AG09309 (cell line): ENCODE measurements at places on chromosomes 4 and X.

DNA sequence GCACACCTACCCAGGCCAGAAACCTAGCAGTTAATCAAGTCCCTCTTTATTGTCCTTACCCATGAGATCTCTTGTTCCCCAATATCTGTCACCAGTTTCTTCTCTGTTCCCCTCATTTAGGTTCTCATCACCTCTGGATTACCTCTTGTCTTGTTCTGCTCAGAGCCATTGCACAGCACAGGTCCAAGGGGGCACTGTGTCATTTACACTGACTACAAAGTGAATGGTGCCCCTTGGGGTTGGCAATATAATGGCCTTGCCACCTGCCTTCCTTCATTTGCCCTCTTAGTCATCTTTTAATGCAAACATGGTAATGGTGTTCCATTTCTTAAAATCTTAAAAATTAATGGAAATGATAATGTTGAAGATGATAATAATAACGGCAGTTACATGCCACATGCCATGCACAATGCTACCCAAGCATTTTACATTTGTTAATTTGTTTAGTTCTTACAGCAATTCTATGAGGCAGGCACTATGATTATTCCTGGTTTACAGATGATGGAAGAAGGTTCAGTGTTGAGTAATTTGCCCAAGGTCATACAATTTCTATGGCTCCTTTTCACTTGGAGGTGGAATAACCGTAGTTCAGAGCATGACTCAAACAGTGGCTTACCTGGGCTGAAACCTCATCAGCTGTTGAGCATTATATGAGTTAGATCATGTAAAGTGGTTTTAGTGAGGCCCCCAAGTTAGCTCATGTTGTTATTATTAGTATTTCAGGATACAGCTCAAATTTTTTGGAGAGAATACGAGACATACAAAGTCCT, 117.9 kb downstream of the RASL11B start:
- no peak for DNase-seq

GRCh38 chr4:6336166-6336565, 66.5 kb downstream of the WFS1 start:
- no peak for DNase-seq

DNA sequence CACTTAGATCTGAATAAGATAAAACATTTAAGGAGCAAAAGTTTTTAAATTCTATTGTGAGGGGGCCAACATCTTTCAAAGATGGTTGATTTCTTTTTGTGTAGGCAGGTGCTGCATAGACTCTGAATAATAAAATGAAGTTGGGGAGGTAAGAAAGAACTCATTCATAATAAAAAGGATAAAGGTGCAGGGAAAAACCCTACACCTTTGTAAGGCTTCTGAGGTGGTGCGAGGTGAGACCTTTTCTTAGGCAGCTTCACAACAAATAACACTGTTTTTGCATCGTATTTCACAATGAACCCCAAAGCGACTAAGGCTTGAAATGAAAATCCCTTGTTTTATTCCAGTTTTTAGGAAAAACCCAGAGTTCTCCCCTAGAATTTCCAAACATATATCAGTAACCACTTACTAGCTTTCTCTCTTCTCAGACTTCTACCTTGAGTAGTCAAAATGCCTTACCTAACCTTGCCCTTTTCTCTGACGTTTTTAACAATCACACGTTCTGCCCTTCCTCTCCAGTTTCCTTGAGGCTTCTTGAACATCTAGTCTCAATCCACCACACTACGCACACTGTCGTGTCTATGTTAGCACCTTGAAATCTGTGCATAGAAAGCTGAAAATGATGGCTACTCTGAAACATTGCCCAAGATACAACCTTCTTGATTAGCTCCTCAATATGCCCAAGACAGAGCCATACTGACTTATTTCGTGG, 30.2 kb downstream of the MAML3 start:
- DNase-seq = no peak

GRCh38 chr4:78756776-78757175, 19.4 kb upstream of the BMP2K start:
- no peak for DNase-seq

DNA sequence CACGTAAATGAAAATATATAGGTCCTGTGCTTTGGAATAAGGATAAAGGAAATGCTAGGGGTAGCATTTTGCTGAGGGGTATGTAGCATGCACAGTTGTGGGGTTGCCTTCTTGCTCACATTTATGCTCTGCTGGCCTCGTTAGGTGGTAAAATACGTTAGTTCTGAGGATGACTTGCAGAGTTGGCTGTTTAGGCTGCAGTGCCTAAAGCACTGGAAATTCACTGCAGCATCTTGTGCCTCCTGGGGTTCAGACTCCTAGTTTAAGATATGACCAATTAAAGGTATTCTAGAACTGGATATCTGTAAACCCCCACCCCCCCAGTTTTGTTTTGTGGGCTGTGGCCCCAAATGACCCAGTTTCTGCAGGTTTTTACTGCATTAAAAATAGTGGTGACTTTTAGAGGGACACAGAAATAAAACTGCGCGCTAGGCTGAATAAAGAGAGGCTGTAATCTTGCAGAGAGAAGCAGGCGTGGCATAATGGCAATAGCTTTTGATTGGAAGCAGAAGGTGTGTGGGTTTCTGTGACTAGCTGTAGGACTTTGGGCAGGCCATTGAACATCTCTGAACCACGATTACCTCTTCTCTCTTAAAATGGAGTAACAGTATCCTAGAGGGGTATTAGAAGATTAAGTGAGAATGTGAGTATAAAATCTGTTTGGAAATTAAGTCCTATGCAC, 79.3 kb downstream of the REPS2 start:
- no peak for DNase-seq

DNA sequence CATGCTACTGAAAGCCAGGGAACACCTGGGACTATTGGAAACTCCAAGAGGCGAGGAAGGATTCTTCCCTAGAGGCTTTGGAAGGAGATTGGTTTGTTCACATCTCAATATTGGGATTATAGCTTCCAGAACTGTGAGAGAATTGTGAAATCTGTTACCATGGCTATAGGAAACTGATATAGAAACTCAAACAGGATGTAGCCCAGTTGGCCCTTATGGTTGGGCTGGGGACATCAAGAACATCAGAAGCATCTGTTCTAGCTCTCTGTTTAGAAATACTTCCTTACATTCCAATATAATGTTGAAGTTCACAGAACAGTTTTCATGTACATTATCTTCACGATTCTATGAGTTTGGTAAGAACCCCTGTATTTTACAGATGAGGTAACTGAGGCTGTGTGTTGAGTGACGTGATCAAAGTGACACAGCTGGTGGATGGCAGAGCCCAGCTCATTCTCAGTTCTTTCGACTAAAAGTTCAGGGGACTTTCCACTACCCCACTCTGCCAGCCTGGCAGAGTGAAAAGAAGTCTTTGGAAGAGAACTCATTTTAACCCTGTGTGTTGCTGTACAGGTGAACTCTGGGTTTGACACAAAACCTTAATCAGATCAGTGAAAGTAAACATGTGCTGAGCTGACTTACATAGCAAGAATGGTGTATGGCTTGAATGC, 183.0 kb downstream of the GBA3 start:
- DNase-seq = no peak

DNA sequence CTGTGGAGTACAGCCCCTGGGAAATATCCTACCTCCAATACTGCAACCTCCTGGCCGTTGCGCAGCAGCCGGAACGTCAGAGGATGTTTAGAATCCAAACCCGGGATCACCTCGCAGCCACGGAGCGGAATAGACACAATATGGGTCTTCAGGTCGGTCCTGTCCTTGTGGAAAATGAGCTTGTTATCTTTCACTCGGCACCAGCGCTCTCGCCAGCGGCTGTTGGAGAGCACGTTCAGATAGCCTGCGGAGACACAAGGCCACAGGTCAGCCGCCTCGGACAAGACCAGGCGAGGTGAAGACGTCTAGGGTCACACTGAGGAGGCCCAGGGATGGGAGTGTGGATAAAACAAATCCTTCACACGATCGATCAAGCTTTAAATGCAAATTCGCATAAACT, 139.3 kb downstream of the AFAP1 start:
- no peak for DNase-seq

DNA sequence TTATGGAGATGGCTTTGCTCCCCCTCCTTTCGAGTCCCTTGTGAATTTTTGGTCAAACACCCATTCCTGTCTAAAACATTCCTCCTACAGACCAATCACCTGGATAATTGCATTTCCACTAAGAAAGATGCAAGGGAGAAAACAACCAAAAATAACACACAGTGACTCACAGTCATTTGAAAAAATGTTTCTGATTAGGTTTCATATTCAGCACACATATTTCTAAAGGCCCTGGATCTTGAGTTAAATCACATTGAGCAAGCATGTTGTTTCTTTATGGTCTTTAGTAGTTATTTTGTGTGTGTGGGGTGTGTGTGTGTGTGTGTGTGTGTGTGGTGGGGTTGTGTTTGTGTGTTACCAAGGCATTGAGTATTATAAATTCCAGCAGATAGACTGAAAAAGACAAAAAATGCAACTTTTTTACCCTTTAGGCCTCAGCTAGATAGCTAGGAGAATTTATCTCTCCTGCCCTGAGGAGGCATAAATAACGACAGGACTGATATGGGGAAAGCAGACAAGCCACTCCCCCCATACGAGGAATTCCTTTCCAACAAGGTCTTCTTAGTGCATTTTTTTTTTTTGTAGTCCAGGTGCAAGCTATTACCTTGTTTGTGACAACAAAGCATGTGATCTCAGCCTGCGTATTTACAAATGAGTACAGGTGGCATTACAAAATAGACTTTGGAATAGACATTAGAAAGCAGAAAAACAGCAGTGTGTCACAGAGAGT, 265.4 kb upstream of the ADGRL3 start:
- no peak for DNase-seq

GRCh38 chr4:81538716-81539427, 67.2 kb upstream of the RASGEF1B start:
- DNase-seq = no peak

GRCh38 chr4:159347813-159348212, 244.9 kb downstream of the RAPGEF2 start:
- DNase-seq = no peak

DNA sequence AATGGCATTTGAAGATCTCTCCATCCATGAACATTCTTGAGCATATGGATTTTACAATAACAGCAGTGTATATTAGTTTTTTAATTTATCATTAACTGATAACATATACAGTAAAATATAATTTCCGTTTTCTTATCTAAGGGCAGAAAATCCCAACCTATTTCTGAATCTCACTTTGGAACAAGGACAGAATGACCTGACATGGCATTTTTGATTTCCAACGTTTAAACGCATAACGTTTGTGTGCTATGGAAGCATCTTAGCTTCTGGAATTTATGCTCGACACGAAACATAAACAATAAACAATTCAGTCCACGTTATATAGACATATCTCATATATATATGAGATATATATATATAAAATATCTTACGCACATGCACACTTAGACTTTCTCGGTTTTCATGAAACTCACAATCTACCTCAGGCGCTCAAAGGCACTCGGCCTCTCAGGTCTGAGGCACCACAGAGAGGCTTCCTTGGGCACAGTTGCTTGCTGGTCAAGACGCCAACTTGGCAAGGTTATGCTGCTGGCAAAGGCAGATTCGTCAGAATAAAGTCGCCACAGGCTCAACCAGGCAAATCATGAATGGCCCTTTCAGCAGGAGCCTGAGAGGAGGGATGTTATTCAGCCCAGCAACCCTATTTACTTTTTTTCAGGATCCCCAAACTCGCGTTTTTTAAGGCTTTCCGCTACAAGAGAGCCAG, 1.0 kb upstream of the UGT8 start:
- DNase-seq = no peak

DNA sequence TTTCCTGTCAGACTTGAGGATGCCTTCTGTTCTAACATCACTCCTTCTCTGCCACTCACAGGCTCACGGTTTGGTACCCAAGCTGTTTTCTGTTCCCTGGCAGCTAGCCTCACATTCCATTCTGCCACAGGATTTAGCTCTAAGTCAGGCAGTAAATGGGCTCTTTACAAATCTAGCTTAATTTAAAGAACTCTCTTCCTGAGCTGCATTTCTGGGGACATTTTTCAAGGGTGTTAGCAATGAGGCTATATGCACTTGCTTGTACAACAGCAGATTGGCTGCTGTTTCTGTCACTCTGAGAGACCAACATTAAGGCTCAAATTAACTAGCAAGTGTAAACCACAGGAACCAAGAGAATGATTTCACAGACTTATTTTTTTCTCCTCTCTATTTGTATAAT, 337.8 kb upstream of the NOCT start:
- DNase-seq = no peak

DNA sequence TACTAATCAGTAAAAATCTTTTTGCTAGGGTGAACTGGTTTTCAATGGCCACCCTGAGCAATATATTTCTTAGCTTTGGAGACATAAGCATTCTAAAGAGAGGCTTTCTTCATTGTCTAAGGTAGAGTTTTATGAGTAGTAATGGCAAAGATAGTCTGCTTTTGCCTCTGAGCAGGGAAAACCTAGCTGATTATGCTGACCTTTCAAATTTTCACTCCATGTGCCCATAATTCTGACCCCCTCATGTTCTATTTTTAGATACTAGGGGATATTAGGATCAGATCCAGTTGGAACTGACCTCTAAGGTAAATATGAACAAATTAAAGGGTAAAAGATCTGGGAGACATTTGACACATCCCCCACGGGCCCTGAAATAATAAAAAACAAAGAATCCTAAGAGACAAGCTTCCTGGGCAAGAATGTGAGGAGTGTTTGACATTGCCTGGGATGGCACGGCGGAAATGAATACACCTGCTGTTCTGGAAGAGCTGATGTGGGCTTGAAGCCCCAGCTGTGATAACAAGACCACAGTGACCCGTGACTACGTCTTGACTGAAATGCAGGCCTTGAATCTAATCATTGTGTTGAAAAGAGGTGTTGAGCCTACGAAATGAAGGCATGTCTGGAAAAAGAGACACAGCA, 392.1 kb upstream of the FRG1 start:
- DNase-seq = no peak

- no peak for DNase-seq
These were observed 135.0 kb downstream of the RAB28 start for GRCh38 chr4:13349096-13349495.

DNA sequence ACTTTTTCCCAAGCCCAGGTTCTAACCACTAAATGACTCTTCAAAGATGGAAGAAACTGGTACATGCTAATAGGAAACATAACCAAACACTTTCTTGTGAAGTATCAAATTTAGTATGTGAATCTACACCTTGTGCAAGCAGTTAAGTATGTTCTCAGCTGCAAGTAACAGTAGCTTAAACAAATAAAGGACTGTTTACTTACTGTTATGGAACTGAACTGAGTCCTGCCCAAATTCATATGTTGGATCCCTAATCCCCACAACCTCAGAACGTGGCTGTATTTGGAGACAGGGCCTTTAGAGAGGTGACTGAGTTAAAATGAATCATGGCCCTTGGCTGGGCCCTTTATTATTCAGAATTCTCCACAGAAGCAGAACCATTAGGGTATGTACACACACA, 178.7 kb downstream of the KDR start:
- DNase-seq = no peak

- DNase-seq = no peak
These were observed 33.0 kb upstream of the KIAA0232 start for GRCh38 chr4:6749340-6750171.

DNA sequence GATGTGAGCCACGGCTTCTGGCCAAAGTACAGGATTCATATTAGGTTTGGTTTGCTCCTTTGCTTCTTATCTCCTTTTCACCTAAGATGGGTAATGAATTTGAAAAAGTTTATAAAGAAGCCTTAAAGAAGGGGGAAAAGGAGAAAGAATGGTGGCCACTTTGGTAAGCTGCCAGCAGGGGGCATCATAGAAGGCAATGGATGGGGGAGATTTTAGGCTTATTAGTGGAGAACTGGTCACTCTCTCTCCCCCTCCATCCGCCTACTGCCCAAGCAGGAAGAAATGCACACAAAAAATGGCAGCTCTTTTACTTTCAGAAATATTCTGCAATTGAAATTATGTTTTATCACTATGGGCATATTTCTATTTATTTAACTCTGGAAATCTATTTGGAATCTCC, 32.0 kb downstream of the SPARCL1 start:
- no peak for DNase-seq

- DNase-seq = no peak
These were observed 876 bp downstream of the MPP1 start for GRCh38 chrX:154804261-154804956.
